ENCODE measurements at places on chromosomes 11 and 22. TPM values are rescaled to one million over a fixed set of nuclear protein-coding genes. Genes with fewer than 3 reads are reported as not detected.

DNA sequence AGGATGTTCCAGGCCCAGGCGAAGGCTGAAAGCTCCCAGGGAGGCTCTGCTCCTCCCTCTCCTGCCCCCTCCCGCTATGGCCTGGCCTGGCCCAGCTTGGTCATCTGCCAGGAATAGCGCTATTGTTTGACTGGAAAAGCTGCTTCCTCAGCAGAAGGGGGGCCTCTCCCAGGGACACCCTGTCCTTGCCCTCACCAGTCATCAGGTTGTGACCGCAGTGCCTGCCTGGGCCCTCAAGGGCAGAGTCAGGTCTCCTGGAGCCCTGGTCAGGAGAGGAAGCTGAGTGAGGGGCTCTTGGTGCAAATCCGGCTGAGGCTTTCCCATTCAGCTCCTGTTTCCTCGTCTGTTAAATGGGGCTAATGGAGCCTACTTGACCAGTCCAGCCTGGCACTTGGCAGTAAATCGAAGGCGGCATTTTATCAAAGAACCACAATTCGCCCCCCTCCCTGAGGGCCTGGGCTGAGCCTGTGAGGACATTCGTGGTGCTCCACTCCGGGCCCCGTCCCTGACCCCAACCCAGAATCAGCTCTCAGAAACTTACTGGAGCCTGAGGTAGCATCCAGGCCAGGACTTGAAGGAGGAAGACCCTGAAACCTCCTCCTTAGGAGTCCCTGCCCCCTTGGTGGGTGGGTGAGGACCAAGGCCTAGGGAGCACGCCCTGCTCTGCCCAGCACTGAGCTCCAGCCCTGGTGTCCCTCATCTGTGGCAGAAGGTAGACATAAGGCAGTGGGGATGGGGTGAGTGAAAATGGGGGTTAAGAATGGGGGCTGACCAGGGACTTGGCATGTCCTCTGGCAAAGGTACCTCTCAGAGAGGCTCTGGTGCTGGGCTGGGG lies 2.0 kb upstream of the CASTOR1 start:
- no peak for DNase-seq

DNA sequence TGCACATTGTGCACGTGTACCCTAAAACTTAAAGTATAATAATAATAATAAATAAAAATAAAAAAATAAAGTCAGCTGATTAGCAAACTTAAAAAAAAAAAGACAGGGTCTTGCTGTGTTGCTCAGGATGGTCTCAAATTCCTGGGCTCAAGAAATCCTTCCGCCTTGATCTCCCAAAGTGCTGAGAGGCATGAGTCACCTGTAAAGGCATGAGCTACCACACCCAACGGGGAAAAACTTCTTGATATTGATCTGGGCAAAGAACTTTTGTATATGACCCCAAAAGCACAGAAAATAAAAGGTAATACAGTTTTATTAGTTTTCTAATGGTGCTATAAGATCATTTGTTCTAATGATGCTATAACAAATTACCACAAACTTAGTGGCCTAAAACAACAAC lies 46.1 kb downstream of the ENTHD1 start:
- no peak for DNase-seq

The TRPC6 gene
- 9.6 TPM for total RNA-seq

GRCh38 chr11:41284354-41284753 lies 175.1 kb downstream of the LRRC4C start:
- DNase-seq: no peak

- DNase-seq: no peak
Measured at GRCh38 chr11:126186708-126187529, 24.5 kb downstream of the RPUSD4 start.

DNA sequence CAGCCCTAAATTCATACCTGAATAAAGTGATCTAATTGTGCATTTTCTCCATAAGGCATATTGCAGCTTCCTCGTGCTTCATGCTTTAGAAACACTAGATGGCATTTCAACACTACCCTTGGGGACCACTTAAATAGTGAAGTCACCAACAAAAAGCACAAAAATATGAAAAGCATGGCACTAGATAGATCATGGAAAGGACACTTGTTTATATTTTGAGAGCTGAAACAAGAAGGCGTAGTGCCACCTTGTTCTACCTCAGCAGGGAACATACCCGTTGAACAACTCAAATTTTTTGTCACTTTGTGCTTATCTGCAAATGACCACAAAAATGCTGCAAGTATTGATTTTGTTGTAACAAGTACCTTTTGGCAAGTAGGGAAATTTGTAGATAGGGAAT lies 8.6 kb downstream of the TBCEL start:
- no peak for DNase-seq

The NCAM1 gene
- 19.8 TPM for total RNA-seq

The OOSP4A gene
- not detected for total RNA-seq

All from NCI-H460 (cell line).